Osteocyte (in vitro differentiated cells): ENCODE measurements at places on chromosomes 1 and 21. TPM values are rescaled to one million over a fixed set of nuclear protein-coding genes. Genes with fewer than 3 reads are reported as not detected.

The HSPG2 gene
- 197 and 230 TPM in 2 replicates for total RNA-seq

The CTBS gene
- total RNA-seq: 18.3 and 20.2 TPM in 2 replicates

The PADI1 gene
- 1.2 and 1.7 TPM in 2 replicates for total RNA-seq

The CELA2B gene
- not detected in 2 replicates for total RNA-seq

The PLD5 gene
- total RNA-seq: not detected in 2 replicates

GRCh38 chr1:207847116-207847515, 63.8 kb downstream of the CD34 start:
- DNase-seq: no peak

DNA sequence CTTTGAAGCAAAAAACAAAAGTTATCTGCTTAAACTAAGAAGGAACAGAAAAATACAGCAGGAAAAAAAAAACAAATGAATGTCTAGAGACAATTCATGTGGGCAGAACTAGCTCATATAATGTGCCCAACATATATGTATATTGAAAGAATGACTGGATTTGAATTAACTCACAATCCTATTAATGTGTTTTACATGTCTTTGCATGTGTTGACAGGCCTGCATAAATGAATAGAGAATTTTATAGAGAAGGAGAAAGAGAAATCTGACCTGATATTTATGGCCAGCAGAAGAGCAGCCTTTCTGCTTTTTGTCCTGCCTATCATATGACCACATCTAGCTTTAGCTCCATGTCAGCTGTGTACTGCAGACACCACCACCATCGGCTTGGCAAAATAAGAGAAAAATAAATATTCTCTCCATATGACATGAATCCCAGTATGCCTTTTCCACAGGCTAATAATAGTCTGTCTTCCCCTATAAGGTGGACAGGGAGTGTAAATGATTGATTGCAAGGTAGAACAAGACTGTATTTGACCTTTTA, 171.5 kb upstream of the PALMD start:
- no peak for DNase-seq

GRCh38 chr1:27503844-27504587, 14.0 kb upstream of the WASF2 start:
- peak; percentile 92 for DNase-seq

GRCh38 chr1:28509705-28510272, 3.9 kb downstream of the RCC1 start:
- no peak for DNase-seq

GRCh38 chr1:118253053-118253915, 68.3 kb upstream of the SPAG17 start:
- DNase-seq: no peak

DNA sequence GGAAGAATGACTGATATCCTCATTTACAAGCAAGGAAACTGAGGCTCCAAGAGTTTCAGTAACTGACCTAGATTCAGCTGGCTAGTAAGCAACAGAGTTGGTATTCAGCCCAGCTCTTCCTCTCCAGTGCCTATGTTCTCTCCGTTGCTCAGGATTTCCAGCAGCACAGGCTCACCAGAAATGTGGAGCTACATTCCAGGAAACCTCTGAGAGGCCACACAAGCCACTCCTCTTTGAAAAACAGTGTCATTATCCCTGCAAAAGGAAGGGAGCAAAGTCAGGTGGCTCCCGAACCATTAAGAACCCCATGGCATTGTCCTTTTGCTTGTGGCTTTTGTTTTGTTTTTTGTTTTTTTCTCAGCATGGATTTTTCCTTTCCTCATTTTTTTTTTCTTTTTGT, 40.6 kb upstream of the DUSP10 start:
- no peak for DNase-seq

DNA sequence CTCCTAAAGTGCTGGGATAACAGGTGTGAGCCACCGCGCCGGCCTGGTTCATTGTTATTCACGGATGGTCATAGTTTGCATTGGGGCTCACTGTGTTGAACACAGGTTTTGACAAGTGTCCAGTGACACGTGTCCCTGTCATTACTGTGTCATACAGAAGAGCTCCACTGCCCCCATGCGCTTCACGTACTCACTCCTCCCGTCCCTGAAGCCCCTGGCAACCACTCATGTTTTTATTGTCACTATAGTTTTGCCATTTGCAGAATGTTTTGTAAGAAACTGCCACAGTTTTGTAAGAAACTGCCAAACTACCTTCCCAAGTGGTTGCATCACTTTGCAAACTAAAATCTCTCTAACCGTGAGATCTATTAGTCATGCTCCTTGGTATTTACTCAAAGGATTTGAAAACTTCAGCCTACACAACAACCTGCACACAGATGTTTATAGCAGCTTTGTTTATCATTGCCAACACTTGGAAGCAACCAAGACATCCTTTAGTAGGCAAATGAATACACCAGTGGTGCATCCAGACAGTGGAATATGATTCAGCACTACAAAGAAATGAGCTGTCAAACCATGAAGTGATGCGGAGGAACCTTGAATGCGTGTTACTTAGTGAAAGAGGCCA, 163.2 kb upstream of the COL6A1 start:
- DNase-seq: peak; percentile 62

DNA sequence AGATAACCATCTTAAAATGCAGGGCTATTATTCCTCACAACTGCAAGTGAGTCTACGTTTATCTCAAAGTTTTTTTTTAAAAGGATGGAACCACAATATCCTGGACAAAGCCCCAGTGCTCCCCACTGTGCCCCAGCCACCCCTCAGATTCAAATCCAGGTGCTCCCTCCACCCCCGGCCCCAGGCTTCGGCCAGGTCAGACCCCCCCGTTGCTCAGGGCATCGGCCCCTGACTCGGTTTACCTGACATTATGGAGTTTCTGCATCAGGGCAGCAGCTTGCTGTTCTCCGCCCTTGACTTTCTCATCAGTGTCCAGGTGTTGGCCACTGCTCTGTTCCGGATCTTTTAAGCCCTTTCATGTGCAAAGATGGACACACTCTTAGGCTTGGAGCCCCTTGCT, 72.9 kb downstream of the SCCPDH start:
- DNase-seq: no peak

DNA sequence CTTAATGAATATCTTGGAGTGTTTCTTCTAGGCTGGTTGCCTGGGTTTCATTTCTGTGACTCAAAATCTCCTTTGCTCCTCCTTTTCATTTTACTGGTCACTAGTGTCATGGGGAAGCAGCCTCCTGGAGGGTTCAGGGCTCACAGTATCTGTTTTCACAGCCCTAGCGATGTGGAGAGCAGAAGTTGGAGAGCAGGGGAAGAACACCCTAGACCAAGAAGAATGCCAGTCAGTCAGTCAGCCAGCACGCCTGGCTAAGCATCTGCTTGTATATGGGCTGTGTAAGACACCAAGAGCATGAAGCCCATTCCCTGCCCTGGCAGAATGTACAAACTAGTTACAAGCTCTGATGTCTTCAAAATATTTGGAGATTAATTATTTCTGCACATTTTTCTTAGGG, 7.9 kb downstream of the RXRG start:
- DNase-seq: no peak

DNA sequence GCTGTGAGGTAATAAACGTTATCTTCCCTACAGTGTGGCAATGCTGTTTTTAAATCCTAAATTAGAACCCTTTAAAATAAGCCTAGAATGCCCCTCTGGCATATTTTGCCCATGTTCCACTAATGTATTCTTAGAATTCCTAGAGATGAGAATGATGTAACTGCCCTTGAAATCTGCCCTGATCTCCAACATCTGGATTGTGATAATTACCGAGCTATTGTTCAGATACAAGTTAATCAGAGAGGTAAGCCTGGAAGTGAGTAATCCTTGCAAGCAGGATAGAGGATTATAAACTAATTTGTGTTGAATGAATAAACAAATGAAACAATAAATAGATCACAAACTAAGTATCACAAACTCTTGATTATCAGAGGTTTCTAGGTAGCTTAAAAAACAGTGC, 107.8 kb upstream of the DMRTA2 start:
- no peak for DNase-seq

DNA sequence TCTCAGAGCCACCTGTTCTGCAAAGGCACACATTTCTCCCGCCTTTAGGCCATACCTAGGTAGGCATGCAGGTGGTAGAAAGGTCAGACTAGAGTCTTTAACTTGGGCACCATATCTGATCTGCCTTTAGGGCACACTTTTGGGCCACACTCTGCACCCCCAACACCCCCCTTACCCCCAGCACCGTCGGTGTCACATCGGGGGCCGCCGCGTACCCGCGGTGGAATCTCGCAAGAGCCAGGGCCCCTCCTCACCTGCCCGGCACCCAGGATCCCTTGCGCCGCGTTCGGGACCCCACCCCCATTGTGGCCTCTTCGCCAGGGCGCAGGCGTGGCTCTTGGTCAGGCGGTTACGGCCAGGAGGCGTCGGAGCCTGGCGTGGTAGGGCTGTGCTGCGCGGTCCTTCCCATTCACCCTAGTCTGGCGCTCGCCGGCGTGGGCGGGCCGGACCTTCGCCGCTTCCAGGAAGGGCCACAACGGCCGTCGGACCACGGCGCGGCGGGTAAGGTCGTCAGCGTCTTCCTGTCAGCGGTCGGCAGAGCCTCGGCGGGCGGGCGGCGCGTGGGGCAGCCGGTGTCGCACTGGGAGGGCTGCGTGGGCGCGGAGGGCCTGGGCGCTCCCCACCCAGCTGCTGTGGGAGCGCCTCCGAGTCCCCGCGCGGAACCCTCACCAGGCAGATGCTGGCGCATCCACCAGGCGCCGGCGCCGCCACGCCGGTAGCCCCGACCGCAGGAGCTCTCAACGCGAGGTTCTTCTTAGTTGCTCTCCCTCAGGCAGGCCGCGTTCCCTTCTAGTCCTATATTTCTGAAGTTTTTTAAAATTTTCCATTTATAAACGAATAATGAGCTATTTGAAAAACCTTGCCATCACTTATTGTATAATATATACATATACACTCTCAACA, at the start of gene DNAH14:
Gene DNAH14 (plus strand): TSS at position 341 of the 903 bp plus-strand sequence. CDS start 23,028 bp downstream, outside the sequence.
- DNase-seq: peak; percentile 91

- no peak for DNase-seq
Measured at GRCh38 chr1:47507881-47508701, 70.2 kb downstream of the FOXD2 start.

GRCh38 chr21:14677013-14677412, 130.9 kb upstream of the SAMSN1 start:
- DNase-seq: no peak

DNA sequence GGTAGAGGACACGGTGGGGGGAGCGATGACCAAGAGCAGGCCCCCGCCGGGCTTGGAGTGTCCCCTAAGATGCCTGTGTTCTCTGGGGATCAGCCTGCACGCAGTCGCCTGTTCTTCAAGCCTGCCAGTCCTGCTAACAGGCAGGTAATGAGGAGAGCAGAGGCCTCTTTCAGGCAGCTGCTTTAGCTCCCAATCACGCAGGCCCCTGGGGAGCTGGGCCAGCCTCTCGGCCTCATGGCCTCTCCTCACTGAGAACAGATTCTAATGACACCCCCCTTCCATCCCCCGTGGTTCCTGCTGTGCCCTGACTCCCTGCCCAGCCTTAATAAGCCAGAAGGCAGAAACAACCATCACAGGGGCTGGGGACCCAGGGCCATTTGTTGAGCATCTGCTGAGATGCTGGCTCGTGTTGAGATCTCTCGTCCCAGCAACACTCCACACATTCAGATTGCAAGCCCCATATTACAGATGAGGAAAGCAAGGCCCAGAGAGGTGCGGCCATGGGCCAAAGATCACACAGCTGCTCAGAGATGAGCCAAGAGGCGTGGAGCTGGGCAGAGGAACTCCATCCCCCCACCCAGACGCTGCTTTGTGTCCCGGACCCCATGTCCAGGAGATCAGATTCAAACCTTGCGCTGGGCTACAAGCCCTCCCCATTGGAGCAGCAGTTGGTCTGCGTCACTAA, 71.6 kb upstream of the CASZ1 start:
- no peak for DNase-seq

- no peak for DNase-seq
Measured at GRCh38 chr1:56424744-56425493, 154.4 kb downstream of the PLPP3 start.

- no peak for DNase-seq
Measured at GRCh38 chr1:74953622-74954021, 180.6 kb upstream of the LHX8 start.

GRCh38 chr1:221429264-221429663, 312.6 kb downstream of the DUSP10 start:
- no peak for DNase-seq

GRCh38 chr1:61539720-61540462, 185.1 kb downstream of the TM2D1 start:
- no peak for DNase-seq

GRCh38 chr1:55217226-55217986, 2.2 kb upstream of the USP24 start:
- no peak for DNase-seq

DNA sequence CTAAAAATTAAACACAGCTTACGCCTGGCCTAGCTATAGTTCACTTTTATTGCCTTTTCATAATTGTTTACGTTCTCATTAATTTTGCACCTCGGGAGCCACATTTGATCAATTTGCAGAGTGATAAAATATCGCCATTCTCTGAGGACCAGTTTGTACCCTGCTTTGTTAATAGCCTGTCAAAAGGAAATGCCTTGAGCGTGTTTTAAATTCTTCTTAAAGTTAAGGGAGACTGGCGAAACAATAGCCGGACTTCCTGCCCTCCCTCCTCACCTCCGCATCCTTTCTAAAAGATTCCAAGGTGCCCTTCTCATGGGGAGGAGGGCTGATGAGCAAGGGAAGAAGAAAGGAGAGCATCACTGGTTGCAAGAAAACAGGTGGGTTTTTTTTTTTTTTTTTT, 271.6 kb downstream of the KCNJ6 start:
- no peak for DNase-seq

GRCh38 chr1:24157918-24158481, 15.1 kb upstream of the IL22RA1 start:
- no peak for DNase-seq
